ENCODE measurements at places on chromosomes 4 and X.

- DNase-seq, result no peak
These were observed 101.6 kb upstream of the PPARGC1A start for GRCh38 chr4:23991444-23991843.

GRCh38 chr4:16136827-16137226 lies 53.0 kb upstream of the PROM1 start:
- no peak for DNase-seq

- no peak for DNase-seq
These were observed 161.8 kb downstream of the NAA11 start for GRCh38 chr4:79163981-79164490.

- no peak for DNase-seq
These were observed at the start of gene MMRN1 for GRCh38 chr4:89894649-89895550. TSS of gene MMRN1 (plus strand) at chr4:89894854. CDS start at chr4:89894972, 118 bp downstream.

- DNase-seq, result no peak
These were observed 2.1 kb downstream of the GAB3 start for GRCh38 chrX:154748712-154749339.

- DNase-seq, result no peak
These were observed 3.7 kb downstream of the EREG start for GRCh38 chr4:74368596-74368995.

DNA sequence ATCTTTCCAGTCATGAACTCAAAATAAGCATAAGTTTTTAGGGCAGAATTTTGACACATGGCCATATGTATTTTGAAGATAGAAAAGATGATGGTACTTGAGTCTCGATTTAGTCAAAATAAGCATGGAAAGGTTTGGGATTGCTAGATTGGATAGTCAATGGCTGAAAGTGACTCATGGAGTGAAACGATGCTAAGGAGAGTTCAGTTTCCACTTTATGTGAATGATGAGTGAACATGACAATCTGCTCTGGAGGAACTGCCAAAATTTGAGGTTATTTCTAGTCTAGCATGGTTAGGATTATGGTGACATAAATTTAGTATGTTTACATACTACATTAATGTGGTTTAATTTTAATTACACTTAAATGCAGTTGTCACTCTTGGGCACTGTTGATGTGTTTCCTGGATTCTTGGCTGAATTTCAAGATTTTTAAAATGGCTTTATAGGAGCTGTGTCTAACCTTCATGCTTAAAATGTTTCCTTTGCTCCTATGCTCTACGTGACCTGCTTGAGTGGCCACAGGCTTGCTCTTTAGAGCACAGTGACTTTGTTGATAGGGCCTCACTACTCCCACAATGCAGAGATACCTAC lies 17.1 kb downstream of the DDX3X start:
- DNase-seq, result no peak

GRCh38 chrX:130896026-130896425 lies 7.0 kb downstream of the ENOX2 start:
- DNase-seq, result no peak

DNA sequence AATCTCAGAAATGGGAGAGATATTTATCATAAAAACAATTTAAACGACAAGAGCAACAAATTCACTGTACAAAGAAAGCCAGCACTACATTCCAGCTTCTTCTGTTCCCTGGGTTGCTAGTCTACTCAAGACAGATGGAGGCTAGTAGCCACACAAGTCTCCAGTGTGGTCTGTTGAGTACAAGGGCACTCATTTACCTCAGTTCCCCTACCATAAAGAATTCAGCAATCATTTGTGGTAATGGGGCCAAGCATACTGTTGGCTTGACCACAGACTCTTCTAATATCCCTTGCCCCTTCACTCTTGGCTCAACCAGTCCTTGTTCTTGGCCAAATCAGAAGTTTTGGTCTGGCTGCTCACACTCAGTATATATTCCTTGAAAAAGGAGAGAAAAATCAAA lies 212.3 kb downstream of the COX18 start:
- no peak for DNase-seq

- DNase-seq, result no peak
These were observed 1.3 kb downstream of the TAB3 start for GRCh38 chrX:30887721-30888120.

DNA sequence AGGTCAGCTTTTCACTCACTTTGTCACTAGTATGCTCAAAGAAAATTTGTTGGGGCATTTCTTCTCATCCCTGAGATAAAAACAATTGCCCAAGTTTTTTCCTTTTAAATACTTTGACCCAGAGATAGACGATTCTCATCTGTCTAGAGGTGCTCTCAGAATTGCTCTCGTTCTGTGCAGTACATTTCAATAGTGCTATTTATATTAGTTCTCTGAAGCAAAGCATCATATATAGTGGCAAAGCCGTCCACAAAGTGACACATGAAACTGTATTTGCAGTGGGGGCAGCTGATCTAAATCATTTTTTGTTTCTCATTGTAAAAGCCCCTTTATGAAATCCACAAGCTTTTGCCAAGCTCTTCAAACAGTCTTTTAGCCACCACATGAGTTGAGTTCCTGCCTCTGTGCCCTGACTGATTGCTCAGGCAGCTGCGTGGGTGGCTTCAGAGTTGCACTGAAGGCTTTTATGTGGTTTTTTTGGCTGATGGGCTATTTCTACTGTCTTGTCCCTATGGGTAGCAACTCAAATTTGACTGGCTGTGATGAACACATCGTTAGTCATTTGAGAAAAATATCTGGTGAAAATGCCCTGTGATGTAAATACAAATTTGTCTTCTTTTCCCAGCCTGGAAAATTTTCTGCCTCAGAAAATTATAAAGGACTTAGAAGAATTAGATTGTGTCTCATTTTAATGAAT lies 119.1 kb upstream of the OTUD4 start:
- peak; percentile 12 for DNase-seq

DNA sequence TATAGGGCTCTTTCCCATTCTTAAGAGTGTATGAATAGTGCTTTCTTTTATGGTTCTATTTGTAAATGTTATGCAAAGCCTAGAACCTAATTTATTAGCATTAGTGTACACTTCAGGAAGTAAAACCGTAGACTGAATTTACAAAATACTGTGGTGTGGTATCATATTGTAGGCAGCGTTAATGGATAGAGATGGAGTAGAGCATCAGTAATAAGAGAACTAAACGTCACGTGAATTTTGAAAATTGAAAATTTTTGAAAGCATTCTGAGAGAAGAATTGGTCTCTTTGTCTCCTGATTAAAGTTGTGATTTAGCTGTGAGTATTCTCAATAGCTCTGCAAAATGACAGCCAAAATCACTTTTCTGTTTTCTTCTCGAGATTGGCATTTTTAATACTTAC lies 2.9 kb downstream of the STIM2 start:
- DNase-seq, result no peak

- no peak for DNase-seq
These were observed 25.4 kb upstream of the VSIG1 start for GRCh38 chrX:108019382-108019875.

Measured in smooth muscle cell of the brain vasculature (primary cell).